ENCODE measurements at places on chromosomes 2 and 18.

DNA sequence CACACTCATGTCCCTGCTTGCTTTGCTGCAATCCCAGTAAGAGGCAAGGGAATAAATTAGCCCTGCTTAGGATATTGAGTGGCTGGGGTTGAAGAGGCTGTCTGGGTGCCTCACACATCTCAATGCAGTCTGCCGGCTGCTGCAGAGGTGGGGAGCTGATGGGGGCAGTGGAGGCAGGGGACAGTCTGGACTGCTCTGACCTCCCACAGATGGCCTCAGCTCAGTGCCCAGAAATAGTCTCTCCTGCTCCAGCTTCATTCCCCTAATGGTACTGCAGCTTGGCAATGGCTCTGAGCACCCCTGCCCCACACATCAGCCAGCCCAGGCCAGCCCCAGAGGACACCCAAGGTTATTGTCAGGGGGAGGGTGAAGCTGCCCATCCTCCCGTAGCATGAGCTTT, 21.5 kb upstream of the TNS1 start:
- DNase-seq: no peak

DNA sequence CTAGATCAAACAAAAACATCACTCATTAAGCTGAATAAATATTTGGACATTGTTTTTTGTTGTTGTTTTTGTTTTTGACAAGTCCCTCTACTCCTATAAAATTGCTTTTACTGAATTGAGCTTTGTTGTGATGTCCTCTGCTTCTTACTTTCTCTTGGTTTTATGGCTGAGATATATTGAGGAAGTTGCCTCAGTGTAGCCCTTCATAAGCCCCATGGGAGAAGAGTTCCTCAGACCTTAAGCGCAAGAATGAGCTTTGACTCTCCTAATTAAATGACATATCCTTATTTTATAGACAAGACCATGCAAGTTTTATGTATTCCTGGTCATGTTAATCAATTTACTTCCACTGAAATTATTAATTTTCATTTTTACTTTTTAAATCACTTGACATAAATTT, 54.9 kb downstream of the CERKL start:
- no peak for DNase-seq

GRCh38 chr2:75710220-75710576, 517 bp downstream of the GCFC2 start:
- no peak for DNase-seq

DNA sequence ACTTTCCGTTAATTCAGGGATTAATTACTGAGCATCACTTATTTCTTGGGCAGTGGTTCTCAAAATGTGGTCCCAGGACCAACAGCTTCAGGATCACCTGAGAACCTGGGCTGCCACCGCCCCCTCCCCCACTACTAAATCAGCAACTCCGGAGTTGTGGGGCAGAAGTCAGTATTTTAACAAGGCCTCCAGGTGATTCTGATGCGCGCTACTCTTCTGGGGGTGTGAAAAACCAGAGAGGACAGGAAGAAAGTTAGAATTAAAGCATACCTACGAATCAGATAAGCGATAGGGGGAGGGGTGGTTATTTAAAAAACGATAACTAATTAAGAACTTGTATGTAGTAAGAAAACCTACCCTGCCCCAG, 319 bp downstream of the ZSCAN30 start:
- DNase-seq: no peak

GRCh38 chr2:50635824-50636223, 396.1 kb downstream of the NRXN1 start:
- DNase-seq: no peak
